Smooth muscle cell of the umbilical artery (primary cell): ENCODE measurements at places on chromosomes 2 and 18. TPM values are rescaled to one million over a fixed set of nuclear protein-coding genes. Genes with fewer than 3 reads are reported as not detected.

Gene ACMSD
- total RNA-seq = not detected in 2 replicates

Gene GPR75
- total RNA-seq = 0.89 and 2.7 TPM in 2 replicates

Gene GPR45
- not detected in 2 replicates for total RNA-seq

Gene XPO1
- 198 and 302 TPM in 2 replicates for total RNA-seq

Gene UGT1A6
- not detected in 2 replicates for total RNA-seq

Gene ALPI
- not detected in 2 replicates for total RNA-seq

Gene DSG1
- total RNA-seq = not detected in 2 replicates

Gene FOXI3
- total RNA-seq = not detected in 2 replicates

Gene GALR1
- not detected in 2 replicates for total RNA-seq

Gene COLEC11
- total RNA-seq = 0.18 and 2.4 TPM in 2 replicates

Gene TMEM37
- 0.30 TPM in 1 of 2 replicates, not detected in the other for total RNA-seq

Gene SNRNP200
- total RNA-seq = 47.8 and 76.7 TPM in 2 replicates

Gene TANC1
- total RNA-seq = 35.3 and 51.6 TPM in 2 replicates

Gene TMEM200C
- under 0.01 TPM in 1 of 2 replicates, not detected in the other for total RNA-seq

Gene ASIC4
- total RNA-seq = under 0.01 and 0.09 TPM in 2 replicates

Gene POU3F3
- not detected in 2 replicates for total RNA-seq

Gene SPP2
- total RNA-seq = not detected in 2 replicates

Gene MYL1
- total RNA-seq = not detected in 2 replicates

Gene MAB21L4
- total RNA-seq = not detected in 2 replicates

Gene SERPINB2
- total RNA-seq = 2.4 and 4.8 TPM in 2 replicates

Gene AMMECR1L
- 19.3 and 26.2 TPM in 2 replicates for total RNA-seq

Gene IL1F10
- not detected in 2 replicates for total RNA-seq

Gene HTRA2
- total RNA-seq = 29.3 and 36.5 TPM in 2 replicates

Gene OSBPL1A
- total RNA-seq = 19.3 and 40.1 TPM in 2 replicates

Gene CXCR1
- total RNA-seq = not detected in 2 replicates

Gene ANKRD29
- 0.59 and 0.88 TPM in 2 replicates for total RNA-seq

Gene SPC25
- 0.30 and 3.6 TPM in 2 replicates for total RNA-seq

Gene FAM110C
- under 0.01 and 0.05 TPM in 2 replicates for total RNA-seq
